ENCODE measurements at places on chromosomes 16 and 17.

DNA sequence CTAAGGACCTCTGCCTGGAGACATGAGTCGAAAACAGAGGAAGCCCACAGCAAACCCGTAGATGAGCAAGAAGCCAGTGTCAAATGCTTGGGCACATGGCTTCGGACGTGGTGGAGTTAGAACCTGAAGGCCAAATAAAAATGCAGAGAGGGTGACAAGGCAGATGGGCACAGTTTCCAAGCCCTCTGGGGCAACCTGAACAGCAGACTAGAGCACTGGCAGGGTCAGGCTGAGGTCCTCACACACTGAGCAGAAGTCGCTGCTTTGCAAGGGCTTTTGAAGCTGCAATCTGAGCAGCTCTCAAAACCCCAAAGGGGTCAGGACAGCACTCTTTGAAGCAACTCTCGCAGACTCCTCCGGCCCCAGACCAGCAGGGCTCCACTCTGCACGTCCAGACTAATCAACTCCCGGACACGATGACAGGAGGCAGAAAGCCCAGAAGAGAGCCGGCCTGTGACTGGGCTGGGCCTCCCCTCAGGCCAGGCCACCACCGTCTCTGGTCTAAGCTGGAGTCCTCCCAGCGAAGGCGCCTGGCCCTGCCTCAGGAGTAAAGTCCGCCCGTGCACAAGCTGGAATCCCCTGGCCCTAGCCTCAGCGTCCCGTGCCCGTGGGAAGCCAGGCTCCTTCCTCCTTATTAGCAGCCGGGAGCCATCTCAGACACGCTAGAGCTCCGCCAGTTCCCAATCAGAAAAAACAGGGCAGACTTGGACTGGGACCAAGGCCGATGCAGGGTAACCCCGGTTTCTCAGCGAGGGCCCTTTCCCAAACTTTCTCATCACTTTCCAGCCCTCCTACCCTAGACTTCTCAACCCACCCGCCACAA lies 924 bp downstream of the SMARCD2 start:
- no peak for DNase-seq

DNA sequence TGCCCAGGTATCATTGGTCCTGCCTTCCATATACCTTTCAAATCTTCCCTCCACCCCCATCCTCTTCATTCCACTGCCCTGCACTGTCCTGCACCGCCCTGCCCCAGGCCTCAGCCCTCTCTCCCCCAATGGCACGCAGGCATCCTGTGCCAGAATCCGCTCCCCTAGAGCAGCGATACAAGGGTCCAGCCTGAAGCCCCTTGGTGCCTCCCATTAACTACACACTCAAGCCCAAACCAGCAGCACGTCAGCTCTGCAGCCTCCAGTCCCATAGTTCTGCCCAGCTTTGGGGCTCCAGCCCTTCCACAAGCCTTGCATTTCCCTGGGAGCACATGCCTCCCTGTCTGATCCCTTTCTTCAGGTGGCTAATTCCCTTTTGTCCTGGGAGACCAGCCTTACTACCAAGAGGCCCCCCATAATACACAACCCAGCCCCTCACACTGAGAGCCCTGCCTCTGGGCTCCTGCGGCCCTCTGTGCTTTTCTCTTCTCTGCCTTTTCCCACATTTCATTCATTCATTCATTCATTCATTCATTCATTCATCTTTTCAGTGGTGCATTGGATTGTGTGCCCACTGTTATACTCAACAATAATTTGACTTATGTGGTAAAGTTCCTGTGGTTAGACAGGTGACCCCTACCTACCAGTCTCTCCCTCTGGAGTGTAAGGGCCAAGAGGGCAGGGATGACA lies 26.8 kb upstream of the DLX3 start:
- no peak for DNase-seq

DNA sequence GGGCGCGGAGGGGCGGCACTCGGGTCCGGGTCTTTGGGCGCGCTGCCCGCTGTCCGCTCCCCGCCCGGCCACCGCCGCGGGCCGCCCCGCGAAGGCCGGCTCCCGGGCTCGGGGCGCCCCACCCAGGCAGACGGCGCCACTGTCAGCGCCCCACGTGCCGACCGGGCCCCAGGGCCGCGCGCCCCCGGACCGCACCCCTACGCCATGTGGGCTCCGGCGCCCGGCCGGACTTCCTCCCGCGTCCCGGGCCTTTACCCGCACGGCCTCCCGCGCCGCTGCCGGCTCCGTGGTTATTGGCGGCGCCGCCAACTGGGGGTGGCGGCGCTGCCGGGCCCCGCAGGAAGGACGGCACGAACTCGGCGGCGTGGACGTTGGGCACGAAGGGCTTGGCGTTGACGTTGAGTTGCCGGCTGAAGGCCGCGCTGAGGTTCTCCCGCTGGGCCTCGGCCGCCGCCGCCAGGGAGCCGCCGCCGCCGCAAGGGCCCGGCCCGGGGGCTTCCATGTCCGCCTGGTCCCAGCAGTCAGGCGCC lies 577 bp downstream of the GSPT1 start:
- DNase-seq = no peak

DNA sequence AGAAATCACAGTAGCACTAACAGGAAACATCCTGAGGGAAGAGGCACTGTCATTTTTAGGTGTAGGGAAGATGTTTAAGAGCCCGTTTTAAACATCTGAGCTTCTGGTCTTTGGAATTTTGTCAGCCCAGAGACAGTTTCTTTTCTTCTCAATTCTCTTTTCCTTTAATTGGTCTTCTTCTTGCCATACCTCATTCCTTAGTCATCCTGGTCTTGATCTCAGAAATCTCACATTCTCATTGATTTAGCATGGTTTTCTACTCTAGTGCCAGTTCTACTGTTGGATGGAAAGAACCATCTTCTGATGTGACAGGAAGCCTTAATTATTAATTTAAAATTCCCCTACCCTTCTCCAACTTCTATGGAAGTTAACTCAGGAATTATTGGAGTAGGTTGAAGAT lies 25.4 kb downstream of the BMERB1 start:
- no peak for DNase-seq

DNA sequence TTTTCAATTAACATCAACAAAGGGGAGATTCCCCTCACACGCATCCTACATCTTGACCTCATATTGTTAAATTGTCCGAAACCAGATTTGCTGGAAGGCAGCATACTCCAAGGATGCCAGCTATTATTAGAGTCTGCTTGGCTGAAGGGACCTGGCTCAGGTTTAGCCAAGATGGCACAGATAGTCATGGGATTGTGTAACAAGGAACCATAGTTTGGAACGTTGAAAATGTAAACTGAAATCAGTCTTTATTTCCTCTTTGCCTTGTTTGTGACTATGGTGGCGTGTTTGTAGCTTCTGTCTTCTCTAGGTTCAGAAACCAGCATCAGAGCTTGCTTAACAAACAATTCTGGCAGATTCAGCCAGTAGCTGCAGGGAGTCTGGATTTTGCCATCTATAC lies 5.9 kb downstream of the ARSG start:
- DNase-seq = no peak

Measured in NCI-H526 treated with DMSO at 0.1 percent for 48 hours (cell line).